ENCODE measurements at places on chromosomes 2 and 18. TPM values are rescaled to one million over a fixed set of nuclear protein-coding genes. Genes with fewer than 3 reads are reported as not detected.

DNA sequence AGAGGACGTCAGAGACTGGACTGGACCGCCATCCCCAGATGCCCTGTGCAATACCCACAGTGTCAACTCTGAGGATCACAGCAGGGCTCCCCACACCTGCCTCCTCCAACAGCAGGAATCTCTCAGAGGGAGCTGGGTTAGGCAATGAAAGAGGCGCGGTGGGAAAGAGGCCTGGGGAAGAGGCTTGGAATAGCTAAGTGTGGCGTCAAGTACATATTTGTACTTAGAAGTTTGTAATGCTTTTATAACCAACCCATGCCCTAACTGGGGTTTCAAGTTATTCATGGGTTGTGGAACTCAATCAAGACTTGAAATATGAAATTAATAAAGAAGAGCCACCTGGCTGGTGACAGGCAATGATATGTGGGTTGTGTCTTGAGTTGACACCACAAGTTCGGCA, 28.7 kb downstream of the CYP26B1 start:
- no peak for DNase-seq

DNA sequence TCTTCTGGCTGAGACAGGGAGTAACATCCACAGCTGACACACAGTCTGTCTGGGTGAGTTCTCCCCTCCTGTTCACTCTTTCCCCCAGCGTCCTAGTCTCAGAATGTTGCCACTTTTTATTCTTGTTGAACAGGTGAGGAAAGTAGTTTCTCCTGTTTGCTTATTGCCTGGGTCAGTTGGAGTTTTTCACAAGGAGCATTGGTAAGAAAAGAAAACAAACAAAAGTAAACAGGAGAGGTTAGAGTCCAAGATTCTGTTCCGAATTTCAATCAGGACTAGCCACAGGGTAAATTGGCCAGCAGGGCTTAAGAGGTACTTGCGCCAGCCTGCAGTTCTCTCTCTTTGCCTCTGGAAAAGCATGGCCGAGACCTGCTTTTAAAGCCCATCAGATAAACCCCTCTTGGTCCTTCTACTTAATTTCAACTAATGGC, 255.0 kb upstream of the EPAS1 start:
- DNase-seq, result no peak

DNA sequence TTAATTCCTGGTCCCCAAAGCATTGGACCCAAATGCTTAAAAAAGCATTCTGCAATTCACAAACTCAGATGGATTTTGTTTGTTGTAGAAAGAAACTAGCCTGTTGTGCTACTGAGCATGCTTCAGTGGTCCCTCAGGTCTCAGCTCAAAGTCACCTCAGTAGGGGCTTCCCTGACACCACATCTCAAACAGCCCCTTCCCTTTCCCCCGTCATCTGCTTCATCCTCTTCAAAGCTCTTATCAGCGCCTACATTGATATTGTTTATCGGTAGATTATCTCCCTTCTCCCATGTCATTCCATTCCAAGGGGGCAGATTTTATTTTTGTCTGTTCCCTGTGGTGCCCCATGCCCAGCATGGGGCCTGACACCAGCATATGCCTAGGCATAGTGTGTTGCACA, 172.9 kb downstream of the CELF4 start:
- no peak for DNase-seq

GRCh38 chr2:181836583-181836982, 54.9 kb upstream of the ITPRID2 start:
- DNase-seq, result no peak

- no peak for DNase-seq
These were observed 61.3 kb downstream of the MRPS9 start for GRCh38 chr2:105099153-105099552.

The CTDP1 gene
- 13.9 TPM for polyA plus RNA-seq

The AKAIN1 gene
- not detected for polyA plus RNA-seq
